CD4-positive, alpha-beta T cell treated with Interleukin-15 for 1 hour (primary cell): ENCODE measurements at places on chromosomes 7 and 10.

DNA sequence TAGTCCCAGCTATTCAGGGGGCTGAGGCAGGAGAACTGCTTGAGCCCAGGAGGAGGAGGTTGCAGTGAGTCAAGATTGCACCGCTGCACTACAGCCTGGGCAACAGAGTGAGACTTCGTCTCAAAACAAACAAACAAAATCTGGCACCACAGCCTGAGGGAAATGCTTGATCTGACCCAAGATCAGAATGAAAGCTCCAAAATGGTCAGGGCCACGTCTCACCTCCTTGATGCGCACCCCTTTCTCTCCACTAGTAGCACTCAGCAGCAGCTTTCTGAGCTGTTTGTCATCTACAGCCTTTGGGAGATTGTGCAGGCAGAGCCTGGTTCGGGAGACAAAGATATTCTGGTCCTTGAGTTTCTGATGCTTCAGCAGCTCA, 22.7 kb downstream of the RBM28 start:
- DNase-seq: no peak

GRCh38 chr7:5596046-5596895, 172.6 kb upstream of the TNRC18 start:
- DNase-seq: peak; percentile 64

DNA sequence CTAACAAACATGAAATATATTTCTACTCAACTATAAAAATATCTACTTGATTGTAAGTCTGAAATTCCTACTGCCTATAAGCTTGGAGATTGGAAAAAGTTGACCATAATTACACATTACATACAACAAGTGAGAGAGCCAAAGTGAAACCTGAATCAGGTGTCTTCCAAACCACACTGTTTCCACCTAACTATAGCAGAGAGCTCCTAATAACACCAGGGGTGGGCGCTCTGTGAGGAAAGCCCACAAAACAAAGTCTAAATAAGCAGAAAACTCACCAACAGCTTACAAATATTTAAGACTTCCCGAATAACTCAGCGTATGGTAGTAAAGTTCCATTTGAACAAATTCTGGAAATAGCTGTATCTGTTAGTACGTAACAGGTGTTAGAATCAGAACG, 119.9 kb downstream of the GPR37 start:
- no peak for DNase-seq

- no peak for DNase-seq
Measured at GRCh38 chr10:74983383-74983782, 128.1 kb upstream of the SAMD8 start.

DNA sequence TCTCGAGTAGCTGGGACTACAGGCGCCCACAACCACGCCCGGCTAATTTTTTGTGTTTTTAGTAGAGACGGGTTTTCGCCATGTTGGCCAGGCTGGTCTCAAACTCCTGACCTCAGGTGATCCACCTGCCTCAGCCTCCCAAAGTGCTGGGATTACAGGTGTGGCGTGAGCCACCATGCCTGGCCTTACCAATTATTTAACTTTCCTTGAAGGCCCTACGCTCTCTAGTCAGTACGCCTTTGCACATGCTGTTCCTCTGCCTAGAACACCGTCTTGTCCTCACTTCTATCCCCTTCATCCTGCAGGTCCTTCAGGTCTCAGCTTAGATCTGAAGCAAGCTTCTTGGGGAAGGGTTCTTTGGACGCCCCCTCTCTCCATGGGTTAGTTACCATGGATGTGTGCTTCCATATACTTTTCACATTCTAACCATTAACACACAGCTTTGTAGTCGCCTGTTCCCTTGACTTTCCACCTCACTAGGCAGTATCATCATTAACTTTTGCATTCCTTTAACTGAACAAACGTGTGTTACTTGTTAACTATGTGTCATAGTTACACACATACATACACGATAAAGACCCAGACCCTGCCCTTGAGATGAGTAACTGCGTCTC, 592 bp upstream of the ATP6V1F start:
- no peak for DNase-seq

DNA sequence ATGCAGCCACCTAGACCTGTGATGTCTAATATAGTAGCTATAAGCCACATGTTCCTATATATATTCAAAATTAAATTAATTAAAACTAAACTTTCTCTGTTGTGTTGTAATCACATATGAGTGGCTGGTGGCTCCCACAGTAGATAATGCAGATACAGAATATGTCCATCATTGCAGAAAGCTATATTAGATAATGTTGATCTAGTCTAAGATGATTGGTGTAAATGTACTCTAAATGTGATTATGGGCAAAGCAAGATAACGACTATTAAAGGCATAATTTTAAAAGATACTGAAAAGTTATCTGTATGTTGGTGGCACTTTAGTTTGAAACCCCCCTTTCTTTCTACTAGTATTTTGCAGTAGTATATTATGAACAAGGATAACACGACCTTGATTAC, 5.7 kb upstream of the HGF start:
- DNase-seq: no peak

DNA sequence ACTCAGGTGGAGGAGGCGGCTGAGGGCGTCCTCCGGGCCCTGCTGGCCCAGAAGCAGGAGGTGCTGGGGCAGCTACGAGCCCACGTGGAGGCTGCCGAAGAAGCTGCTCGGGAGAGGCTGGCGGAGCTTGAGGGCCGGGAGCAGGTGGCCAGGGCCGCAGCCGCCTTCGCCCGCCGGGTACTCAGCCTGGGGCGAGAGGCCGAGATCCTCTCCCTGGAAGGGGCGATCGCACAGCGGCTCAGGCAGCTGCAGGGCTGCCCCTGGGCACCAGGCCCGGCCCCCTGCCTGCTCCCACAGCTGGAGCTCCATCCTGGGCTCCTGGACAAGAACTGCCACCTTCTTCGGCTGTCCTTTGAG, 2.8 kb downstream of the TRIM56 start:
- DNase-seq: no peak

GRCh38 chr10:60818134-60818770, 40.0 kb downstream of the CDK1 start:
- no peak for DNase-seq

- no peak for DNase-seq
Measured at GRCh38 chr7:47345857-47346298, 236.0 kb downstream of the TNS3 start.

- DNase-seq: no peak
Measured at GRCh38 chr10:59601985-59602384, 107.7 kb downstream of the SLC16A9 start.

GRCh38 chr7:140209866-140210609, 33.3 kb upstream of the KDM7A start:
- peak; percentile 82 for DNase-seq

- no peak for DNase-seq
Measured at GRCh38 chr10:67257427-67258144, 331.8 kb downstream of the LRRTM3 start.

DNA sequence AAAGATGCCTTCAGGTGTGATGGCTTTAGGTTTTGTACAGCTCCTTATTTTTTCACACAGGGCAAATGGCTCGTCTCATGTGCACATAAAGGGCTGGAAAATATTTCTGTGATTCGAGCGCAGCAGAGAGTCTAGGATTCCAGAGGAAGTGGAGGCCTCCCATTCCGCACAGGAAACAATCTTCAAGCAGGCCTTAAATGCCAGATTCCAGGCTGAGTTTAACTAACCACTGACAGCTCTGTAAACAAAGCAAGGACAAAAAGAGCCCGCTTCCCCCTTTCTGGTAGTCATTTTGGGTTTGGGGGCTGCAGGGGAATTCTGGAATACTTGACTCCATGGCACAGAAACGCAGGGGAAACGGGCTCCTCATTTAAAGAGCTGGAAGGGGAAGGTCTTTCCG, 87.2 kb downstream of the CALD1 start:
- DNase-seq: no peak

DNA sequence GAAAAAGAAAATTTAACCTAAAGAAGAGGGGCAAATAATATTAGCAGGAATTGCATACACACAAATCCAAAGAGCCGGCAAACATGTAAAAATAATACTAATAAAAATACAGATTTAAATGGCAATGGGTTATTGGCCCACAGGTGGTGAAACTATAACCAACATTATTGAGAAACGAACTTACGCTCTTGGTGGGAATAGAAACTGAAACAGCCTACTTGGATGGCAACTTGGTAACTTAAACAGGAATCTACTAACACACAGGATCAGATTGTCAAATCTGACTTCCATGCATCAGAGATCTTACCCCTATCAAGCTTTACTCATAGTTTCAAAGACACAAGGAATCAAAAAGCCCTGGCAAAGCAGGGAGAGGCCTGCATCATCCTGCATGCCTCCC, 66.5 kb downstream of the ANLN start:
- DNase-seq: no peak

DNA sequence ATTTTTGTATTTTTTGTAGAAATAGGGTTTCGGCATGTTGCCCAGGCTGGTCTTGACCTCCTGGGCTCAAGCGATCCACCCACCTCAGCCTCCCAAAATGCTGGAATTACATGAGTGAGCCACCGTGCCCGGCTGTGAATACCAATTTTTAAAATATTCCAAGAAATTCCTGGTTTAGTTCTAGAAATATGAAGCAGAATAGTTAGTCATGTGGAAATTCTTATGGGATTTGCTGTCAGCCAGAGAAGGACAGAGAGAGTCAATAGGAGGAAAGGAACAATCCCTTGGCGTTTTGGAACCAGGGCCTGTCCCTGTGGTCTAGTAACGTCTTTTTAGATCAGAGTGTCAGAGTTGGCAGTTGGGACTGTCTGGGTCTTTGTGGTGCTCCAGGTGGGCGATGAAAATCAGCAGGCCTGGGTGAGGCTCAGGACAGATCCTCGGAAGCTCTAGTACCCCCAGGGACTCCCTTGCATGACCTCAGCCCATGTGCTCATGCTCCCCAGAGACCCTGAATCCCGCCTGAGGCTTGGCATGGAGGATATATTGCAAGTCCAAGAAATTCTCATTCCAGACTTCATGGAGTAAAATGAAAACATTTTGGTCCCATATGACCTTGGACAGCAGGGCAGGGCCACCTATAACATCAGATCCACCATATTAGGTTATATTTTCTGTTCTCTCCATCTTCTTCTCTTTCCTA, 7.8 kb downstream of the NODAL start:
- no peak for DNase-seq

GRCh38 chr7:113084496-113085172, 2.0 kb downstream of the GPR85 start:
- DNase-seq: no peak

- no peak for DNase-seq
Measured at GRCh38 chr10:92972886-92973285, 87.7 kb upstream of the CYP26C1 start.

- DNase-seq: no peak
Measured at GRCh38 chr7:5387711-5388245, 35.9 kb downstream of the TNRC18 start.

- no peak for DNase-seq
Measured at GRCh38 chr10:69382382-69383117, 34.2 kb downstream of the TACR2 start.
